ENCODE measurements at places on chromosomes 1 and 21.
A peak's percentile ranks its signal among the peaks of the same experiment; 100 is the strongest.

- DNase-seq = no peak
Measured at GRCh38 chr1:192516776-192517297, 58.7 kb upstream of the RGS1 start.

DNA sequence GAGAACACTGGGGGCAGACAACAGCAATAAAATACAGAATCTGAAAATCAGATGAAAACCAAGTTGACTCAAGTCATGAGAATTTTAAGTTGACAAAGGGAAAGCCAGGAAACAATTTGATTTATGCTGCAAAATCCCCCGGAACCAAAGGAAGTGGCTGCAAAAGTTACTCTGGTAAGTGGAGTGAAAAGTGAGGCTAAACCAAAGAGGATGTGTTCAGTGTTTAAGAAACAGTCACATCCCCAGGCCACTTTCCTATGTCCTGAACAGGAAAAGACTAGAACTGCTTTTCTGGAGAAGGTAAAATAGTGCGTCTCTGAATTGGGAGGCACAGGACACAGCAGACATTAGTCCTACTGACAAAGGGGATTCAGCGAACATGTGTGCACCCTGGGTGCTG is 5.9 kb downstream of the TARBP1 start:
- DNase-seq = no peak

DNA sequence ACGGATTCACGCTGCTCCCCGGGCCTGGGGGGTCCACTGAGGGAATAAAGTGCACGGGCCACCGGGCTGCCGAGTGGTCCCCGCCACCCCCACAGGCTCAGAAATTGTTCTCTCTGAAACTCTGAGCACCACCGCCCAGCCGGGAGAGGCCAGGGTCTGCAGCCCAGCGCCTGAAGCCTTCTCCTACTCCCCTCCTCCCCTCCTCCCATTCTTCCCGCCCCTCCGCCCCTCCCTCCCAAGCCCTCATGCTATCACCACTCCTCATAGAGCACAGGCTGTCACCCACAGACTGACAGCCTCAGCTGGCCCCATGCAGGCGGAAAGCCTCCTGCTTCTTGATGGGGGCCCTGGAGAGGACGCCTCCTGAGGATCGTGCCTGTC is 707 bp upstream of the GPR153 start:
- DNase-seq = no peak

GRCh38 chr1:17061486-17061885 is 7.7 kb upstream of the SDHB start:
- DNase-seq = no peak

GRCh38 chr1:70101774-70102173 is 103.6 kb downstream of the LRRC40 start:
- no peak for DNase-seq

- no peak for DNase-seq
Measured at GRCh38 chr1:55329091-55329490, 113.9 kb upstream of the USP24 start.

GRCh38 chr1:98084188-98084587 is 163.4 kb upstream of the DPYD start:
- DNase-seq = no peak

- DNase-seq = no peak
Measured at GRCh38 chr21:34695434-34695833, 26.6 kb downstream of the CLIC6 start.

DNA sequence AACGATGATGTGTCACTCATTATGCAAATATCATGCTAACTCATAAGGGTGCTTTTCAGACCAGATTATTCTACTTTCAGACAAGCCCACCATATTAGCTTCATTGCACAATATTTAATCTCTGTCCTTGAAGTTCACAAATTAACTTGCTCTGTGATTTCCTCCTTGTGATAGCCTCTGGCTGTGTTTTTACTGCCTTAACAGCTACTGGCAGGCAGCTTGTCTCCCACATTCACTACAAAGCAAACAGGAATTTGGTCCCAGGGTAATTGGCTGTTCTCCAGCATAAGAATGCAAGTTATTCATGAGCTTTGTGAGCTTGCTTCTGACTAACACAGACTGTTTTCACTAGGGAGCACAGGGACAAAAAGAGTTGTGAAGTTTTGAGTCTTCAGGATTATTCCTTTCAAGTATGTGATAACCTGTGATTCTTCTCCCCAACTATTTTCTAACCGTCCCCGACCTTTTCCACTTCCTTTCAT is 87.9 kb upstream of the HMCN1 start:
- peak; percentile 43 for DNase-seq

Data from forelimb muscle (tissue), 1 donor.